Hematopoietic multipotent progenitor cell (in vitro differentiated cells): ENCODE measurements at places on chromosomes 16 and 17.

- DNase-seq, result peak; percentile 30
Measured at GRCh38 chr17:3911271-3912053, 4.8 kb downstream of the P2RX1 start.

DNA sequence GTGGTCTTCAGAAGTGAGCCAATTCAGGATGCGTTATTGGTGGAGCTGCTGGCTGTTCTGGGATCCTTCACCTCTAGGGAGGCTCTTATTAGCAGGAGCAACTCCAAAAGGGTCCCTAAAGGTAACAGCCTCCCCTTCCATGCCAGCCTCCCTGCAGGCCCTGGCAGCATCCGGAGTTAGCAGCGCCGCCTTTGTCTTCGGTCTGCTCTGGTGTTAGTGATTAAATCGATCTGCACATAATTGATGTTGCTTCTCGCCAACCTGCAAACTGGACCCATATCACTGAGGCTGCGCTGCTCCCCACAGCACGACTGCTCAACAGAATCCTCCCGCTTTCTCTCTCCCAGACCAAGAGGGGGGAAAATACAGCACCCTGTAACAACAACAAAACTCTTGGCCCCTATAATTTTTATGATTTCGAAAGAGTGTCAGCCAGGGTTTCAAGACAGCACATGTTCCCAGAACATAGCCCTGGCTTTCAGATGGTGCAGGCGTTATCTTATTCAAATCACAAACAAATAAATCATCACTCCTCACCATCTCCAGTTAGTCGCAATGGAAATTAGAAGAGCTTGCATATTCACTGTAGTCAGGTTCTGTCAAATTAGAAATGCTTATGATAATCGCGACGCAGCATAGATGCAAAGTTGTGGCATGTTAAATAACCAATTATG lies 76.0 kb downstream of the IRX3 start:
- DNase-seq, result no peak

DNA sequence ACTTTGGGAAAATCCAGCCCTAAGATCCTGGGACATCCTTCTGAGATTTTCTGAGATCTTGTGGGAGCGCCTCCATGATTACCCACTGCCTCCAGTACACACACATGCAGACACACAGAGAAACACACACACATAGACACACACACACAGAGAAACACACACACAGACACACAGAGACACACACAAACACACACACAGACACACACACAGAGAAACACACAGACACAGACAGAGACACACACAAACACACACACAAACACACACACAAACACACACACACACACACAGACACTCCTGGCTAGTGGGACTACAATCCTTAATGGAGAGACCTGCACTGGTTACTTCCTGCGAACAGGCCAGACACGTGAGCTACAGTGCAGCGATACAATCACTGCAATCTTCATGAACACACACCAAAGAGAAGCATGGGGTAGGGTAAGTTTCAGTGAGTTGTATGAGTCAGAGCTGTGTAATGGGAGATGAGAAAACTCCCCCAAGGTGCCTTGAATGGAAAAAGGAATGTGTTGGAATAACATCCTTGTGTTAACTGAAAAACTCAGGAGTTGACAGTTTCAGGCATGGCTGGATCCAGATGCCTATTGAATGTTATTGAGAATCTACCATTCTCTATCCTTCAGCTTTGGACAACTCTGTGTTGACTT lies 79.5 kb downstream of the SLC6A2 start:
- DNase-seq, result no peak

- DNase-seq, result no peak
Measured at GRCh38 chr17:66491213-66491612, 188.8 kb downstream of the PRKCA start.

DNA sequence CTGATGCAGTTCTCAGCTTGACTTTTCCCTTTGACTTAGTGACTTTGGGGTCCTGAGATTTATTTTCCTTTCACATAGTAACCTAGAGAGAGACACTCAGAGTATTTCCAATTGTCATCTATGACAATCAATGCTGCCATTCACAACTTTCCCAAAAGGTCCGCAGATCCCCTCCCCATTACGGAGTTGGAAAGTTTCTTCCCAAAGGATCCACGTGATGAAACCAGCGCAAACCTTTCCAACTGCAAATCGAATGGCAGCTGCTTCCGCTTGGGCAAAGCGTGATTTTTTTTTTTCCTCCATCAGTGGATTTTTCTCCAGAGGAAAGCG lies 538 bp upstream of the FCSK start:
- no peak for DNase-seq

GRCh38 chr16:9437115-9437514 lies 345.7 kb downstream of the HAPSTR1 start:
- DNase-seq, result no peak

DNA sequence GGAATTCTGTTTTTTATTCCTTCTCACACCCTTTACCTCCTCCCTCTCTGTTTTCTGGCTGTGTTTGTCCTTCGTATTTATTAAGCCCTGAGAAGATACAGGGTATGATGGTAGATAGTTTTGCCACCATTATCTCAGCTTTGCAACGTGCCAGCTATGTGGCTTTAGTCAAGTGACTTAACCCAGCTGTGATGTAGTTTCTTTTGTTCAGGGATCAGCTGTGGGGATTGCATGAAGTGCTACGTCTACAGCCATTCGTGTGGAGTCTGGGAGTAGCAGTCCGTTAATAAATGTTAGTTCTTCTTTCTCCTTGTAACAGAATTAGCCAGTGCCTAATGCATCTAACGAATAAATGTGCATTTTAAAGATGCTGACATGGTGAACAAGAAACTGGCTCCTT lies 128.4 kb downstream of the HAPSTR1 start:
- DNase-seq, result no peak

DNA sequence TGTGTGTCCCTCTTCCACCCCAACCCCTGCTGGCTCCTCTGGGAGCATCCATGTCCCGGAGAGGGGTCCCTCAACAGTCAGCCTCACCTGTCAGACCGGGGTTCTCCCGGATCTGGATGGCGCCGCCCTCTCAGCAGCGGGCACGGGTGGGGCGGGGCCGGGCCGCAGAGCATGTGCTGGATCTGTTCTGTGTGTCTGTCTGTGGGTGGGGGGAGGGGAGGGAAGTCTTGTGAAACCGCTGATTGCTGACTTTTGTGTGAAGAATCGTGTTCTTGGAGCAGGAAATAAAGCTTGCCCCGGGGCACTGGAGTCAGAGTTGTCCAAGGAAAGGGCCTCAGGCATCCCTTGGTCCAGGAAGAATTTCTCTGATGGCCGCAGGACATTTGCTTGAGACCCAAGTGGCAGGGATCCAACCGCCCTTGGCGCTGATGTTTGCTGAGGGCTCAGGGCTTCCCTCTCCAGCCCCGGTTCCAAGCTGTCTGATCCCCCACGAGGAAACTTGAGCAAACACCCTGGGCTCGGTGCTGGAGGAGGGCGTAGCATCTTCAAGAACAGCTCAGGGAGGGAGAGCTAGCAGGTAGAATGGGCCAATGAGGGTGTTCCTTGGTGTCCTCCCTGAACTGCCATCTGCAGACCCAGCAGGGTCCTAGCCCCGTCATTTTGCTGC lies 4.5 kb downstream of the NXPH3 start:
- DNase-seq, result no peak

- no peak for DNase-seq
Measured at GRCh38 chr17:66331038-66331816, 28.8 kb downstream of the PRKCA start.

DNA sequence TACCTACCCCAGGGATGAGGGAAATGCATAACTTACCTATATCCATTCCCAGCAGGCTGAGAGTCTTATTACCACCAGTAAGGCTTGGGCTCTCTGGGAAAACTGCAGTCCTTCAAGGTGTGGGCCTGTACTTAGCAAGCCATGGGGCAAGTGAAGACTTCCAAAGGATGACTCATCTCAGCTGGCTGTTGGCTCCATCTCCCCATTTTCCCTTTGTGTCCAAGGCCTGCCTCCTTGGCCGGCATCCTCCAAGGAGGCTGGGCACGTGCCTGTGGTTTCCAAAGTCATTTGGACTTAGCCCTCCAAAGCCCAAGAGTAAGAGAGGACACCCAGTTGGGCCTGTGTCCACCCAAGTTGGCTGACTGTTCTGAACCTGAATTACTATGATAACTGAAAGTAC lies 89.8 kb downstream of the TMEM100 start:
- DNase-seq, result no peak

GRCh38 chr17:67582673-67583081 lies 135.1 kb upstream of the NOL11 start:
- no peak for DNase-seq

- no peak for DNase-seq
Measured at GRCh38 chr16:28089992-28090365, 26.5 kb upstream of the GSG1L start.

DNA sequence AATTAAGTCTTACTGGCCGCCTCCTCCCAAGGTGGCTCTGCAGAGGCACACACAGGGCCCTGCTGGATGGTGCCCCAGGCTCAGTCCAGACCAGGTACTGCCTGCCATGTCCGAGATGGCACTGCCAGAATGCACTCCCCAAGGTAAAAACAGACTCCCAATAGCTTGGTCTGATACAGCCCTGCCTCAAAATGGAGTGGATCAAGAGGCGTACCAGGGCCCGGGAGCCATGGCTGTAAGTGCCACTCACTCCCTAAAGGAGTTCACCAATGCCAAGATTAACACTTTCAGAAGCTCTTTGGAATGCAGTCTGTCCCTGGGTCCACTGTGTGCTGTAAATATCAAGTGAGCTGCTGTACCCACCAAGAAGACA lies 576 bp upstream of the MYO18A start:
- DNase-seq, result no peak

DNA sequence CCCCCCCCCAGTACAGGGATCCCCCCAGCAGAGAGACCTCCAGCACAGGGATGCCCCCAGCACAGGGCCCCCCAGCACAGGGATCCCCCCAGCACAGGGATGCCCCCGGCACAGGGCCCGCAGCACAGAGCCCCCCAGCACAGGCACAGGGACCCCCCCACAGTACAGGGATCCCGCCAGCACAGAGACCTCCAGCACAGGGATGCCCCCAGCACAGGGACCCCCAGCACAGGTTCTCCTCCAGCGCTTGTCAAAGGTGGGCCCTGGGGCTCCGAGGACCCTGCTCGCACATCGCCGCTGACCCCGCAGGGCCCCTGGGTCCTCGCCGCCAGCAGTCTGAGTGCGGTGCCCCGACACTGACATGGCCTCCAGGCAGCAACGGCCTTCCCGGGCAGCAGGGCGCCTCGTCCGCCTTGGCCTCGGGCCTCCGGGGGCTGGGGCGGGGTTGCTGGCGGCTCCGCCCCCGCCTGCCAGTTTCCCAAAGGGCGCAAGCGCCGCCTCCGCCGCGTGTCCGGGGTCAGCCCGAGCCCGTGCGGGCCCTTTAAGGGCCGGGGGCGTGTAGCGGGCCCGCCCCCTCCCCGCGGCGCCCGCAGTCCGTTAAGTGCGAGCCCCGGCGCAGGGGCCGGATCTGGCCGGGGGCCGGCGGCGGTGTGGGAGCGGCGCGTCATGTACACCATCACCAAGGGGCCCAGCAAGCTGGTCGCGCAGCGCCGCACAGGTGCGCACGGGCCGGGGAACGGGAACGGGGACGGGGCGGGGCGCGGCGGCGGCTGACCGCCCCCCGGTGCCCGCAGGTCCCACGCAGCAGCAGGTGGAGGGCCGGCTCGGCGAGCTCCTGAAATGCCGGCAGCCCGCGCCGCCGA lies at the start of gene MCRIP2:
Gene MCRIP2 (plus strand): TSS at position 503 of the 863 bp plus-strand sequence. CDS start 164 bp downstream, at position 667.
- DNase-seq, result peak; percentile 53

GRCh38 chr17:77382966-77383612 lies 242.3 kb downstream of the SEC14L1 start:
- no peak for DNase-seq

GRCh38 chr16:8644211-8645140 lies 23.0 kb downstream of the METTL22 start:
- DNase-seq, result peak; percentile 76

- no peak for DNase-seq
Measured at GRCh38 chr17:32596628-32597027, 109.8 kb downstream of the CDK5R1 start.

DNA sequence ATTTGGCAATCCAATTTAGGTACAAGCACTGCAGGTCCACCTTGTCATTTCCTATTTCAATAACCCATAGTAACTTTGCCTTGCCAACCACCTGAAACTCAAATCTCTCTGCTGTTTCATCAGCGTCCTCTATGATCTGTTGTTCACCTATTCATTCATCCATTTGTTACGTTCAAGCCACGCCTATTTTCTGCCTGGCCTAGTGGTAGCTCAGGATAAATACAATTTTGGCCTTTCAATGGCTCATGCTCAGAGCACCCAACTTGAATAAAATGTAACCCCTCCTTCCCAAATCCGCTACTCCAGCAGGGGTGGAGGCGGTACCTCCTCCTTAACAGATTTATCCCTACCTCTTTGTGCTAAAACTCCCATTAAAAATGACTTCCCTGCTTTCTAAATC lies 3.6 kb upstream of the FBXO47 start:
- no peak for DNase-seq

- no peak for DNase-seq
Measured at GRCh38 chr17:29294580-29294900, 592 bp upstream of the NUFIP2 start.

- DNase-seq, result peak; percentile 14
Measured at GRCh38 chr17:8791910-8792270, 7.3 kb downstream of the MFSD6L start.

- no peak for DNase-seq
Measured at GRCh38 chr16:30884760-30885159, 9.1 kb downstream of the BCL7C start.

- no peak for DNase-seq
Measured at GRCh38 chr17:4738136-4739121, 1.2 kb upstream of the ZMYND15 start.

DNA sequence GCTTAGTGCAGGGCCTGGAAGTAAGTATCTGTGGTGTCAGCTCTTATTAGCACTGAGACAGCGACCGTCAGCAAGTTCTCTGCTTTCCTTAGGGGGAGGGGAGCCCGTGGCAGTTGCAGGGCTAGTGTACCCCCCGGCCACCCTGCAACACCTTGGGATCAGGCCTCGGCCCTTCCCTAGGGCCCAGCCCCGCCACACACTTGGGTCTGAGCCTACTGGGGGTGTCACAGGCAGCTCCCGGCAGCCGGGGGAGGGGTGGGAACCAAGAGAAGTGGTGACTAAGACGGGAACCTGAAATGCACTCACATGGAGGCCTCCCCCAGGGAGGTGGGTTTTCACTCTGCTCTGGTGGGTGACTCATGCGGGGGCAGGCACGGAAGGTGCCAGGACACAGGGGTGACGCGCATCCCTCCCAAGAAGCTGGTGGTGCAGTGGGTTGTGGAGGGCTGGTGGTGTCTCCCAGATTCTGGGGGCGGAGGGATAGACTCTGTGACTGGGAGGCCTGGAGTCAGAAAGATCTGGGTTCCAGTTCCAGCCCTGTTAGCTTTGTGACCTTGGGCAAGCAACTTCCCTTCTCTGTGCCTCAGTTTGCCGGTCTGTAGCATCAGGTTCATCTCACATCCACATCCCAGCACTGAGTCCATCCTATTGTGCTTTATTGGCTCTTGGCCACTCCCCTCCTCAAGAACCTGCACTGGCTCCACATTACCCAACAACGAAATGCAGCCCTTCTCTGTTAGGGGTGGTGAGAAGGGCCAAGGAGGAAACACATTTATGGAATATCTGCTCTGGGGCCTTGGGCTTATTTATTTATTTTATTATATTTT lies 44.5 kb downstream of the LAT start:
- DNase-seq, result no peak
